ENCODE measurements at places on chromosomes 16 and 17.

- DNase-seq: no peak
Observed at GRCh38 chr16:852451-853185, 52.1 kb upstream of the GNG13 start.

GRCh38 chr17:21298056-21298982, 13.8 kb downstream of the MAP2K3 start:
- no peak for DNase-seq

- DNase-seq: no peak
Observed at GRCh38 chr17:58066401-58066800, 16.8 kb upstream of the DYNLL2 start.

- no peak for DNase-seq
Observed at GRCh38 chr16:3564130-3564888, 12.9 kb downstream of the NLRC3 start.

DNA sequence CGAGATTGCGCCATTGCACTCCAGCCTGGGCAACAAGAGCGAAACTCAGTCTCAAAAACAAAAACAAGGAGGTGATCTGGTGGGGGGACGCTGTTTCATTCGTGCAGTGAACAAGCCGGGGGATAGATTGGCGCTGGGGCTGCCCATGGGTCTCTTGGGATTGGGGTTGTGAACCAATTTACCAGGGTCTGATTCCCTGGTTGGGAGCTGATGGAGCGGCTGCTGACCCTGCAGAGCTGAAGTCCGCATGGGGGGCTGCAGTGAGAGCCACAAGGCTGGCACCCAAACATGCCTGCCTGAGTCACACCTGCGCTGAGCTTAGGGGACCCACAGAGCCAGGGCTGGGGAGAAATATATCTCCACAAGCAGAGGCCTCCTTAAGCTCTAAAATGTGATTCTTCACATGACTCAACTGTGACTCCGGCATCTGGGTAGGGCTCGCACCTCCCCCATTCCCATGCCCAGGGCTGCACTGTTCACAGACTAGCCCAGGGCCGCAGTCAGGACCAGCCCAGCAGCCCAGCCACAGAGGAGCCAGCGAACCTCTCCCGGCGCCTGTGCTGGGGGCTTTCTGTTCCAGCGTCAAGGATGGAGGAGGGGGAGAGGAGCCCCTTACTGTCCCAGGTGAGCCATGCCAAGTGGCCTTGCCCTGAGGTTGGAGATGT, 5.0 kb downstream of the TSPAN10 start:
- no peak for DNase-seq

DNA sequence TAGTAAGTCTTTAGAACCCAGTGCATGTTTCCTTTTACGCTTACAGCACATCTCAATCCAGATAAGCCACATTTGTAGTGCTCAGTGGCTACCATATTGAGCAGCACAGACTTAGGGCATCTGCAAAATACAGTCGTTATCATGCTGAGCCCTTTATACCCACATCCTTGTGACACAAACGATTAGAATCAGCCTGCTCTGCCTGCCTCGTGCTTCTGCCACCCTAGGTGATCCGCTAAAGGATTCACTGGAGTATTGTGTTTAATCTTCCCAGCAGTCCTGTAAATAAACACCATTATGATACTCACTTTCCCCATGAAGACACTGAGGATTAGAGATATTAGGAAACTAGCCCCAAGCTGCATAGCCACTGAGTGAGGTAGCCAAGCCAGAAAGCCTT, 51.3 kb upstream of the FA2H start:
- no peak for DNase-seq

- DNase-seq: no peak
Observed at GRCh38 chr16:78675312-78675711, 575.9 kb downstream of the WWOX start.

DNA sequence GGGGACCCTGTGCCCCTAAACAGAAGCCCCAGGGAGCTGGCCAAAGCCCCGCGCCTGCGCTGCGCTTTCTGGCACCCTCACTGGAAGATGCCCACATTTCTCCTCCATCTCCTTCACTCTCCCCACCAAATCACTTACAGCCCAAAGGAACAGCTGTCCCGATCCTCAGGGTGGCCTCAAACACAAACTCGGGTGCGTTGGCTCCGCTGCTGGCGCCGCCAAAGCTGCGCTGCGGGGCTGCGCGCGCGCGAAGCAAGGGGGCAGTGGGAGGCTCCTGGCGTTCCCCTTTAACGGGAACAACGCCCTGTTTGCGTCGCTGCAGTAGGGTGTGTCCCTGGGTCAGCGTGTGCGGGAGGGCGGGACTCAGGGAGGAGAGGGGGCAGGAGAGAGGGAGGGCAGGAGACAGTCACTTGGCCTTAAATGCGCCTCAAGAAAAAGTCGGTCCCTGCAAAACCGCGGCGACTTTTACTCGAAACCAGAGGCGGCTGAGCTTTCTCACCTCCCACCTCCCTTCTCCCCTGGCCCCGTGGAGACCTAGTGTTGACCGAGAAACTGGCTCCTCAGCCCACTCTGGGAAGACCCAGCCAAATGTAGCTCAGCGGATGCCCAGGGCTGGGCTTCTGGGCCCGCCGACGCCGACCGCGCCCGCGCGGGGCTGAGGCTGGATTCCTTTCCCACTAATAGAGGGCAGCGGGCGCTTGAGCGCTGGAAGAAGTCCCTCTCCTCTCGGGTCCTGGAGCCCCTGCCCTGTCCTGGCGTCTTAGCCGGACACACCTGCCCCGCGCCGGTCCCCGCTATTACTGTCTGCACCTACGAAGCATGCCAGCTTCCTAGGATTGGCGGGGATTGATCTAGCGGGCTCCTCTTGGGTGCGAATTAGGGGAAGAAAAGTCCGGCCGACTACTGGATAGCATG, 2.6 kb downstream of the PMP22 start:
- DNase-seq: peak; percentile 46

GRCh38 chr17:60391471-60392041, 377 bp downstream of the USP32 start:
- no peak for DNase-seq

DNA sequence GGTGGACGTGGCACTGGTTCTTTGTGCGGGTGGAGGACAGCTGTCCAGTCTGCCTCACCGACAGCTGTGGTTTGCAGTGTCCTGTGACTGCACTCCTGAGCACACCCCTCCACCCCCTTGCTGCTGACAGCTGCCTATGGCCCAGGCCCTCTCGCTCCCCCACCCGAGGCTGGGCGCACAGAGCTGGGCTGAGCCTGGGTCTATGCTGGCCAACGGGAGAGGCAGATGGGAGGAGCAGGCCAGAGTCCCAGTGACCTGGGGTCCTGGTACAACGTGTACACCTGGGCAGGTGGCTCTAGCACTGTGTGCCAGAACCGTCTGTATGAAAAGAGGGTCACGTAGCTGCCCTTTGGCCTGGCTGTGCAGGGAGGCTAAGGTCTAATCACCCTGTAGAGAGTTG, 30.5 kb downstream of the BAIAP2 start:
- DNase-seq: no peak

DNA sequence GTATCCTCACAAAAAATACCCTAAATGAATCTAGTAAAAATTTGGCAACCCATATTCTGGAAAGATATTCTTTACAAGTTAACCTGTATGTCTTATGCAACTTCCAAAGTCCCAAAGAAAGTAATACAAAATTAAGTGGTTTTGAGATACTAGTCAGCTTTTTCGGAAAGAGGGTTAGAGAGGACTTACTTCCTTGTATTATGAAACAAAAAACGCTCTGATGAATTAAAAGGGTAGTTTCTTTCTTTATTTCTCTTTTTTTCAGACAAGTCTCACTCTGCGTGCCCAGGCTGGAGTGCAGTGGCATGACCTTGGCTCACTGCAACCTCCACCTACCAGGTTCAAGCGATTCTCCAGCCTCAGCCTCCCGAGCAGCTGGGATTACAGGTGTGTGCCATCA, 51.6 kb downstream of the KANSL1 start:
- DNase-seq: no peak

GRCh38 chr17:34733333-34733732, 154.0 kb downstream of the TMEM132E start:
- no peak for DNase-seq

- DNase-seq: no peak
Observed at GRCh38 chr17:21161498-21162393, 35.0 kb downstream of the DHRS7B start.

DNA sequence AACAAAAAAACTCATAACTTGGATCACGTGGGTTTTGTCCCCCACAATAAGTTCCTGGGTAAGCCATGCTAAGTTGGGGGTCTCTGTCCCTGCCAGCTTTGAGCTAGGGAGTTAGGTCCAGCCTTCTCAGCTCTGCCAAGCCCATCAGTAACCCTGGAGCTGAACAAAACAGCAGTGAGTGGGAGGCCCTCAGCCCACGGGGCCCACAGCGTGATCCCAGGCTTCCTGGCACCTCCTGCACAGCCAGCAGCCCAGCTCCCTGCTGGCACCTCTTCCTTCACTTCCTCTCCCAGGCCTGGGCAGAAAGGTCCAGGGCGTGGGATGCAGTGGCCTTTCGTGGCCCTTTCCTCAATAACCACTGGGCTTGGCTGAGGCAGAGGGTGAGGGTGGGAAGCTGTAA, 35.5 kb upstream of the CDC42EP4 start:
- DNase-seq: no peak

GRCh38 chr17:34226011-34226743, 28.9 kb upstream of the CCL2 start:
- no peak for DNase-seq

DNA sequence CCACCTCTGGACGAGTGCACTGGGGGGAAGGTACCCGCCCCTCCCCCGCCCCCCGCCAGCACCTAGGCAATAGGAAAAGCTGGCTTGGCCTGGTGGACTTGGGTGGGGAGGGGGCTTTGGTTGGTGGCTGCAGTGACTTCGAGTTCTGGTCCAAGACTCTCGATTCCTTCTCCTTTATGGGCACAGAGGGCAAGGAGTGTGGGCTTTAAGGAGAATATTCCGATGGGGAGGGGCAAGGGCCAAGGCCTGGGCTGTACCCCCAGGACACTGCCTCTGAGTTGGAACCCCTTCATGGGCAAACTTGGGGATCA, 409 bp downstream of the ACSF2 start:
- DNase-seq: no peak

- DNase-seq: no peak
Observed at GRCh38 chr17:78747488-78747887, 34.6 kb downstream of the CYTH1 start.

- DNase-seq: no peak
Observed at GRCh38 chr17:53837131-53837530, 14.4 kb downstream of the KIF2B start.

GRCh38 chr16:66576296-66576695, 3.0 kb upstream of the CMTM2 start:
- DNase-seq: no peak

GRCh38 chr17:9522074-9522473, 53.5 kb downstream of the STX8 start:
- DNase-seq: peak; percentile 14

DNA sequence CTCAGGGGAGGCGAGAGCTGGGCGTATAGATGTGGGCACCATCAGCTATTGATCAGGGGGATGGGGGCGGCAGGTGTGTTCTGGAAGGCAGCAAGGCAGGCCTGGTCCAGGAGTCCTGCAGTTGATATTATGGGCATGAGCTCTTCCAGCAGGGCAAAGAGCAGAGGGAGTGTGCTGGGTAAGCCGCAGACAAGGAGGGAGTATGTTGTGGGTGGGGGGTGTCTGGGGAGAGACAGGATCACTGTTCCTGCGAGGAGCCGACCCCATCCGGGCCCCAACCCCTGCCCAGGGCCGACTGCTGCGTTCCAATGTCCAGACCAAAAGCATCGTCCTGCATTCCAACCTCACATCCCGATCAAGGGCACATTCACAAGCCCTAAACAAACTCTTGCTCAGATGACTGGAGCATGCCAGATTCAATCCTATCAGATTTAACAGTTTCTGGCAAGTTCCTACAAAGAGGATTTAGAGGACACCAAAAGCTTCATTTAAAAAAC, 9.2 kb downstream of the MXRA7 start:
- DNase-seq: no peak

- no peak for DNase-seq
Observed at GRCh38 chr17:80835816-80836657, 155.6 kb upstream of the CHMP6 start.

- DNase-seq: no peak
Observed at GRCh38 chr16:11004973-11005610, 60.7 kb downstream of the CLEC16A start.

- no peak for DNase-seq
Observed at GRCh38 chr17:8455665-8456209, 20.1 kb downstream of the NDEL1 start.

GRCh38 chr17:81644976-81645952, 8.3 kb downstream of the TSPAN10 start:
- no peak for DNase-seq

DNA sequence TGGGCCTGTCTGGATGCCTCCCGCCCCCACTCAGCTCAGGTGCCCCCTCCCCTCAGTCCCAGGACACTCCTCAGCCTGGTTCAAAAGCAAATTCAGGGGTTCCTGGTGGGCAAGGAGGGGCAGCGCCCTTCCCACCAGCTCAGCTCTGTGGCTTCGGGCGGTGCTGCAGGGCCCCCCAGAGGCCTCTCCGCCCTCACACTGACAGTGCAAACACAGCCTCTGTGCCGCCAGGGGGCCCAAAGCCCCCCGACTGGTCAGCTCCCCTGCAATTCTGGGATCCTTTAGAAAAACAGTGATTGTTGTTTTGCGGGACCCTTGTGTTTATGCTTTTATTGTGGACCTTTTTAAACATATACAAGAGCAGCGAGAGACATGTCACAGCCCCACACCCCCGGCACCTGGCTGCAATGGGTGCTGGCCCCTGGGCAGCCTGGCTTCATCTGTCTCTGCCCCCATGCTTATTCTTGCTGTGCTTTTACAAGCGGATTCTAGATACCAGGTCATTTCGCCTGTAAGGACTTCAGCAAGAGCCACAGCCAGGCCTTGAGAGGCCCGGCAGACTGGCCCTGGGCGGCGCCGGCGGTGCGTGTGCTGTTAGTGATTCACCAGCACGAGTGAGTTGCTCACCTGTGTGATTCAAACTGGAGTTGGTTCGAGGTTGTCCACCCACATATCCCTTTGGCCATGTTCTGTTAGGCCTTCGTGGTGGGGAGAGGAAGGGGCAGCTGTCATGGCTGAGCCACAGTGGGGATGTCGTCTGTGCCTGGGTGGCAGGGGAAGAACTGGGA, 21.2 kb downstream of the ZNF469 start:
- no peak for DNase-seq

DNA sequence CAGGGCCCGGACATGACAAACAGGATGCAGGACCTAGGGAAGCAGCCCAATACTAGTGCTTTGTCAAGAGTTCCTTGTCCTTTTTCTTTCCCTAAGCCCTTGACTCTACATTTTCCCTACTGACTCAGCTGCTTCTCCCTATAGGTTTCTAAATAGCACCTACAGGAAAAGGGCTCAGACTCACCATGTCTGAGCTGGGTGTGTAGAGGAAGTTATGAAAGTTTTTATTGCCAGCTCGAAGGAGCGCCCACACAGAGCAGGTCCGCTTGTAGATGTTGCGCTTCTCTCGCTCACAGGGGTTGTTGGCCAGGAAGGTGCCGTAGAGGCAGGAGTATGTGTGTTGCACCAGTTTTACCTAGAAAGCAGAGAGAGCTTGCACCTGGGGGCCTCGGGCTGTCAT, 10.6 kb downstream of the MTMR4 start:
- DNase-seq: no peak

- no peak for DNase-seq
Observed at GRCh38 chr17:4519361-4519788, 20.7 kb downstream of the SPNS2 start.

- no peak for DNase-seq
Observed at GRCh38 chr16:5175266-5175665, 77.7 kb upstream of the EEF2KMT start.
